ENCODE measurements at places on chromosomes 5 and 9.
A peak's percentile ranks its signal among the peaks of the same experiment; 100 is the strongest.

DNA sequence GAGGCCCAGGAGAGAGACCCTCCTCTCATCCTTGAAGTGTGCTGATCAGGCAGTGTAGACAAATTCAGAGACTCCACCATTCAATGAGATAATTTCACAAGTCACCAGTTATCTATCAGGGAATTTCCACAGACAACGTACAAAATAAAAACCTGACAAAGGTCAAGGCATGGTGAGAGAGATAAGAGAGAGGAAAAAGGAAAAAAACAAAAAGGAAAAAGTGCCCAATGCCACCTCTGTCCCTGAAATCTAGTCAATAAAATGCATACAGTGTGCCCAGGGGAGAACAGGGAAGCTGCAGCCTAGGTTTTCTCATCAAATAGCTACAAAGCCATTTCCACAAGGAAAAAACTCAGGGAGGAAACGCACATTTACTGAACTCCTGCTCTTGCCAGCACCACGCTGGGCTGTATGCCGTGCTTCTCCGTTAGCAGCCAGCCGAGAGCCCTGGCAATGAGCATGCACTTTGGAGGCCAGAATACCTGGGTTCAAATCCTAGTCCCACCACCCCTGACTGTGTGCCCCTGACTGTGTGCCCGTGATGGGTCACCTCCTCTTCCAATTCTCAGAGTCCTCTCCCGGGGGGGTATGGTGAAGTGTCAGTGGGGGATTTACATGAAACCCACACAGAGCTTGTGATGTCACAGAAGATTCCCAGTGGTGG, 11.6 kb downstream of the WHRN start:
- DNase-seq: no peak

- no peak for DNase-seq
Observed at GRCh38 chr9:109753308-109753707, 26.7 kb upstream of the PALM2AKAP2 start.

DNA sequence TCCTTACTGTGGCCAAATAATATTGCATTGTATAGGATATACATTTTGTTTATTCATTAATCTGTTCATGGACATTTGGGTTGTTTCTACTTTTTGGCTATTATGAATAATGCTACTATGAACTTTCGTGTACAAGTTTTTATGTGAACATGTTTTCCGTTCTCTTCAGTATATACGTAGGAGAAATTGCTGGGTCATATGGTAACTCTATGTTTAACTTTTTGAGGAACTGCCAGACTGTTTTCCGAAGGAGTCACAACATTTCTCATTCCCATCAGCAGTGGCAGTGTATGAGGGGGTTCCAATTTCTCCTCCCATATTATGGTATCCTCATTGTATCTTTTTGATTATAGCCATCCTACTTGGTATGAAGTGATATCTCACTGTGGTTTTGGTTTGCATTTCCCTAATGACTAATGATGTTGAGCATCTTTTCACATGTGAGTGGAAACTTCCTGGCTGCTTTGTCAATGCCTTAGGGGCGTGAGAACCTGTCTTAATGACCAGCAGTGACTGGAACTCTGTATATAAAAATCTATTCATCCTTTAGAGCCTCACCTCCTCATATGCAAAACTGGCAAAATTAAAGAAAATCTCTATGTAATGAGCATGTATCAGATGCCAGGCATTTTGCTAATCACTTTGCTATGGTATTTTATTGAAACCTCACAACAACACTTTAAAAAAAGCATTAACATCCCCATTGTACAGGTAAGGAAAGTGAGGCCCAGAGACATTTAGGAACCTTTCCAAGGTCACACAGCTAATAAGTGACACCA, 47.8 kb upstream of the TGFBR1 start:
- DNase-seq: no peak

- DNase-seq: no peak
Observed at GRCh38 chr9:28598408-28598807, 1025.1 kb upstream of the C9orf72 start.

DNA sequence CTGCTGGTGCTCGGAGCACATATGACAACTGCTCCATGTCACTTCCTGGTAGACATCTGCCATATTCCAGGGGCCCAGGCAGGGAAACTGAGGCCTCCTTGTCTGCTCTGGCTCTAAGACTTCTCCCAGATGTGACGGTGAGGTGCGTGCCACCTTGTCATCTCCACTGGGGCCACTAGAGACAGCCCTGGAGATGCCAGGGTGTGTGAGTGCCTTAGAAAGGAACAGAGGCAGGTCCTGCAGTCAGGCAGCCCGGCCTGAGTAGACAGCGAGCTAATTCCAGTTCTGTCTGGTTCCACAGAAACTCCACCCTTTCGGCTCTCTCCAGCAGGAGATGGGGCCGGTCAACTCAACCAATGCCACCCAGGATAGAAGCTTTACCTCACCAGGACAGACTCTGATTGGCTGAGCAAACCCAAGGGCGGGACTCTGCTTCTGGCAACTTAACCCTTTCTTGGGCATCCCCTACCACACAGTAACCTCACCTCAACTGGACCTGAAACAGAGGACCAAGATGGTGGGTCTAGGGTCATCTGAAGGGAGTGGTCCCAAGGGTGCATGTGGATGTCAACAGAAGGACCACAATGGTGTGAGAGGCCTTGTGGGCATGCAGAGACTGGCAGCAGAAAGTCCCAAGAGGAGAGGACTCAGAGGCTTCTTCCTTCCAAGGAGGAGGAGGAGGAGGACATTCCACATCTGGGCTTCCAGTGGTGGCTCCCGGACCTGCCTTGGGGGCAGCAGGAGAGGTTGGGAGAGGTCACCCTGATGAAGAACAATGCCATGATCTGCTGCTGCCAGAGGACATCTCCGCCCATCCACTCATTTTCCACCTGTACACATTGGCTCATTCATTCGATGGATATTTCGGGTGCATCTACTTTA, 77.7 kb downstream of the RGS3 start:
- DNase-seq: peak; percentile 1
